Activated T-helper 1 cell treated with anti-CD3 and anti-CD28 coated beads, Interleukin-2, amount 50 U/mL, for 16 hours (primary cell): ENCODE measurements at places on chromosomes 11 and 22.

GRCh38 chr22:45067731-45068130 lies 57.9 kb upstream of the PHF21B start:
- no peak for DNase-seq

DNA sequence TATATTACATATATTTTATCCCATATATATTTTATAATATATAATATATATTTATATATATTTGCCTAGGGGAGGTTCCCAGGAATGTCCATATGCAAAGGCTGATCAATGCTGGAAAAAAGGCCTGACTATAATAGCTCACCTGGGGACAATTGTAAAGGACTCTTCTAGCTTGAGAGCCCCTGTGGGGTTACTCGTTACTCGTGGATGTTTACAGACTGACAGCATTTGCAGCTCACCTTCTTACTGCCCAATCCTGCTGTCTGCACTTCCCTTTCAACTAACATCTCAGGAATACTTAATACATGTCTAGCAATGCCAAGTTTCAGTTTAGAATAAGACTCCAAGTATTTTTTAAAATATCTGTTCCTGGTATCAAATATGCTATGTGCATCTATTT lies 1365.4 kb upstream of the RAG2 start:
- DNase-seq = no peak

- no peak for DNase-seq
Measured at GRCh38 chr22:20240447-20240764, 27.7 kb downstream of the RTN4R start.

DNA sequence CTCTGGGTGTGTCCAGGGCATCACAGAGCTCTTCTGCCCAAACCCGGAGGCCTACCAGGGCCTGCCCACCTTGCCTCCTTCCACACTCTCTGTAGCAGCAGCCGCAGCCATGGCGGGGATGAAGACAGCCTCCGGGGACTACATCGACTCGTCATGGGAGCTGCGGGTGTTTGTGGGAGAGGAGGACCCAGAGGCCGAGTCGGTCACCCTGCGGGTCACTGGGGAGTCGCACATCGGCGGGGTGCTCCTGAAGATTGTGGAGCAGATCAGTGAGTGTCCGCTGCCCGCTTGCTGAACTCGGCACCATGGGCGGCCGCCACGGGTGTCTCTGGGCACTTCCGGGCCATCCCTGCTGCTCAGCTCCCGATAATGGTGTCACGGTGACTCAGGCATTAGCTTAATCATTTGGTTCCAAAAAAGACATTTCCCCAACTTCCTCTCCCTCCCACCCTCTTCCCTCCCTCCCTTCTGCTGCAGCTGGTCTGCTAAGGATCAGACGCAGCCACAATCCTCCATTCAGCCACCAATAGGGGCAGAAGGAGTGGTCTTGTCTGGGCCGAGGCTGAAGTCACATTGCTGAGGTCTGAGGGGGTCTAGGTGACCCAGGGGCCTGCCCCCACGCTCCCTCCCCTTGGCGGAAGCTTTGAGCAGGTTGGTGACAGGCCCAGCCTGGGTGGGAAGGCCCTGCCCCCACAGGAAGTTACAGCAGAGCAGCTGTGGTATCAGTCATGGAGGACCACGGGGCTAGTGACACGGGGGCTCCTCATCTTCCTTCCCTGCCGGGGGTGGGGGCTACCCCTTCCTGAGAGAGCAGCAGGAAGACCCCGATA lies 950 bp downstream of the FERMT3 start:
- peak; percentile 29 for DNase-seq

DNA sequence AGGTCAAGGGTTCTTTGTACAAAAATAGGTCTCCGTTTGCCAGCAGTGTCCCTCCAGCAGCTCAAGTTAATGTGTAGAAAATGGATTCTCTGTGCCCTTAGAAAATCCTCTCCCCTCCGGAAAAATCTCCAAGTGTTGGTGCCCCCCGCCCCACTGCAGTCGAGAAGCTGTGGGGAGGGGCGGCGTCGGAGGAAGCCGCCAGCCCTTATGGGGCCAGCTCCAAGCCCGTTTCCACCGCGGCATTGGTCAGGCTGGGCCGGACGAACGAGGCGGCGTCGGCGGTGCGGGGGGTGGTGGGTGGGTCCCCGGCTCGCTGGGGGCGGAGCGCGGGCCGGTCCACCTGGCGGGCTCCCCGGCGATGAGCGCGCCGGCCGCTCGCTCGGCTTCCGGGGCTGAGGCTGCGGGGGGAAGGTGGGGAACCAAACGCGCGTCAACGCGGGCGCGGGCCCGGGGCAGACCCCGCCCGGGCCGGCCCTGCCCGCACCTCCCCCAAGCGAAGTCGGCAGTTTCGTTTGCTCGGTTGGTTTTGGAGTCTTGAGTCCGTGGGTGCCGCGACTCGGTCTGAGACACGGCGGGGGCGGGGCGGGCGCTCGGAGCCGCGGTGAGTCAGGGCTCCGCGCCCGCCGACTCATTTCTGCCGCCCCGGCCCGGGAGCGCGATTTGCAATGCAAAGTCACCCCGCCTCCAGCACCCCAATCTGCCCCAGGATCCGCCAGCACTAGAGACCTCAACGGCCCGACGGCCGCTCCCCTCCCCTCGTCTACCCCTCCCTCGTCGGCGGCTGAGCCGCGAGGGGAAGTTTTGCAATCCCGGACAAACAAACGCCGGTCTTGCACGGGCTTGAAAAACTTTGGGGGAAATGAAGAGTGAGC lies 1.4 kb downstream of the ASCL2 start:
- DNase-seq = no peak

- no peak for DNase-seq
Measured at GRCh38 chr11:73537969-73538368, 59.9 kb downstream of the FAM168A start.

- DNase-seq = no peak
Measured at GRCh38 chr11:64874308-64875240, 3.8 kb downstream of the EHD1 start.

- no peak for DNase-seq
Measured at GRCh38 chr11:112226831-112227401, 688 bp downstream of the PTS start.

DNA sequence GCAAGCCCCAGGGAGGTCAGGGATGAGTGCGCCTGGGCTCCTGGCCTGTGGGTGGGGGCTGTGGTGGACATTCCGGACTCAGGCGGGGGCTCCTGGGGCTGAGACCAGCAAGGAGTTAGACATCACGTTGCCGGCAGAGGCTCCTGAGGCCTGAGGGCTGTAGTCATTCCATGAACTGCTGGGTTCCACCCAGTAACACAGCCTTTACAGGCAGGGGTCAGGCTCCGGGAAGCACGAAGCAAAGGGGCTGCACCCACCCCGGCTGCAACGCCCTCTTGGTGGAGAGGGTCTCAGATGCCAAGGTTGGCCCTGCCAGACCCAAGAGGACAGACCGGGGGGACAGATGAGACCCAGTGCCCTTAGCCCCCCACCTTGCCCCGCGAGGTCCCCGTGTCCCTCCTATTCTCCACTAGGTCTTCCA lies 9.0 kb downstream of the TNNT3 start:
- no peak for DNase-seq

DNA sequence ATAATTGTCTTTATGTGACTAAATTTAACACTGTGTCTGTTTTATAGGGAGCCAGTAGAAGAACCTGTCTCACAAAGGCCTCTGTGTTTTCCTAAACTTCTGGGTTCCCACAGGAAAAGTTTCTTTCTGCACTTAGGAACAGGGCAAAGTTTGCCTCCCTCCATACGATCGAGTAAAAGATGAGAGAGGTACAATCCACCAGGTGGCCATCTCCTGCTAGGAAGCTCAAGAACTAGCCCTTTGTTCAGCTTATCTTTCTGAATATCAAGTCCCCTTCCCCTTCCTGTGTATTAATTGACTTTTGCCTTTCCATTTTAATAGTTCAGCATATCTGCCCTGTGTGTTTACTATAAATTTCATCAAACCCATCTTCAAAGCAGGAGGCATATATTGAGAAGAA lies 18.0 kb downstream of the CSNK2A3 start:
- DNase-seq = no peak

GRCh38 chr11:129815596-129816461 lies at the start of gene TMEM45B:
TSS of gene TMEM45B (plus strand) at chr11:129815848. CDS start at chr11:129852483, 36,635 bp downstream.
- DNase-seq = peak; percentile 8

- DNase-seq = no peak
Measured at GRCh38 chr22:43723816-43724215, 88.3 kb downstream of the EFCAB6 start.

- DNase-seq = no peak
Measured at GRCh38 chr22:26905640-26906039, 248.3 kb downstream of the MIAT start.

GRCh38 chr11:70428701-70429427 lies 30.5 kb downstream of the CTTN start:
- no peak for DNase-seq

DNA sequence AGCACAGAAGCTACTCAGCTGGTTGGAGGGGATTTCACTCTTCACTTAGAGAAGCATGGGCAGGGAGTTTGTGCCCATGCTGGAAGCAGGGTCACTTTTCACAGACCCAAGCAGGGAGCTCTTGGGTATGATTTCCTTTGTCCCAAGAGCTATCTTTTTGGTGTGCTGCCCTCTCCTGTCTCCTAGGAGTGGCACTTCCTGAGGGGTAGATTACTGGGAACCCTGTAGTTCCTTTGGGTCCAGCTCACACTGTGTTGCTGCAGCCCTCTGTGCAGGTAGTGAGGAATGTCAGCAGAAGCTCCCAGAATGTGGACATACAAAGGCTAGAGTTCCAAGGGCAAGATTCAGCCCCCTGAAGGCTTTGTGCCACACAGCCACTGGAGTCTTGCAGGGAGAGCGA lies 537.1 kb upstream of the ANO3 start:
- DNase-seq = no peak

GRCh38 chr11:34744511-34744910 lies 123.6 kb downstream of the EHF start:
- no peak for DNase-seq

DNA sequence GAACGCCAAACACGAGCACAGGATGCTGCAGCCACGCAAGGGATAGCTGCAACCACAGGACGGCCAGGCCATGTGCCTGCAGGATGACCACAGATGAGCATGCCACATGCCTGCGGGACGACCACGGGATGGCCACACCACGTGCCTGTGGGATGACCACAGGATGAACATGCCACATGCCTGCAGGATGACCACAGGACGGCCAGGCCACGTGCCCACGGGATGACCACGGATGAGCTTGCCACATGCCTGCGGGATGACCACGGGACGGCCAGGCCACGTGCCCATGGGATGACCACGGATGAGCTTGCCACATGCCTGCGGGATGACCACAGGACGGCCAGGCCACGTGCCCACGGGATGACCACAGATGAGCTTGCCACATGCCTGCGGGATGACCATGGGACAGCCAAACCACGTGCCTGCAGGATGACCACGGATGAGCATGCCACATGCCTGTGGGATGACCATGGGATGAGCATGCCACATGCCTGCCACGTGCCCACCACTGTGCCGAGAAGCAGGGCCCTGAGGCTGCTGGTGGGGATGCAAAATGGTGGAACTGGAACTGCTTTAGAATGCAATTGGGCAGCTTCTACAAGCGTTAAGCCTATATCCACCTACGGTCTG lies 12.8 kb upstream of the MOB2 start:
- no peak for DNase-seq

GRCh38 chr22:42365111-42365865 lies 66.9 kb downstream of the NFAM1 start:
- DNase-seq = no peak

DNA sequence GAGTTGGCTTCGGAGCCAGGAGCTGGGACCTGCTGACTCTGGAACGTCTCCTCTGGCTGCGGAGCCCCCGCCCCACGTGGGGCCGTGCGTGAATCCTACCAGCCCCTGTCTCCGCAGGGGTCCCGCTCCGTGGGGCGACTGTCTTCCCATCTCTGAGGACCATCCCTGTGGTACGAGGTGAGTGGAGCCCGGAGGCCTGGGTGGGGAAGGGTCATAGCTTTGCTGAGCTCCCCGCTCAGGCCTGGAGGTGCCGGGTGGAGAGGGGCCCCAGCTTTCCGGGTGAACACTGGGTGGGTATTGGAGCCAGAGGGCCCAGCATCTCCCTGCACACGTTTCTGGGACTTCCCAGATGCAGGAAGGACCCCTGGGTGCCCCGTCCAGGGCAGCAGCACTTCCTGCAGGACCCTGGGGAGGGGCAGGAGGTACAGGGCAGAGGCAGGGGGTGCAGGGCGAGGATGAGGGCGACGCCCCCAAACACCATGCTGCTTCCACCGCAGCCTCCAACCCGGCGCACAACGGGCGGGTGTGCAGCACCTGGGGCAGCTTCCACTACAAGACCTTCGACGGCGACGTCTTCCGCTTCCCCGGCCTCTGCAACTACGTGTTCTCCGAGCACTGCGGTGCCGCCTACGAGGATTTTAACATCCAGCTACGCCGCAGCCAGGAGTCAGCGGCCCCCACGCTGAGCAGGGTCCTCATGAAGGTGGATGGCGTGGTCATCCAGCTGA lies 3.8 kb downstream of the MUC5AC start:
- no peak for DNase-seq
